CD4-positive, alpha-beta T cell treated with Interleukin-4 for 1 hour (primary cell): ENCODE measurements at places on chromosomes 2 and 18.
A peak's percentile ranks its signal among the peaks of the same experiment; 100 is the strongest.

DNA sequence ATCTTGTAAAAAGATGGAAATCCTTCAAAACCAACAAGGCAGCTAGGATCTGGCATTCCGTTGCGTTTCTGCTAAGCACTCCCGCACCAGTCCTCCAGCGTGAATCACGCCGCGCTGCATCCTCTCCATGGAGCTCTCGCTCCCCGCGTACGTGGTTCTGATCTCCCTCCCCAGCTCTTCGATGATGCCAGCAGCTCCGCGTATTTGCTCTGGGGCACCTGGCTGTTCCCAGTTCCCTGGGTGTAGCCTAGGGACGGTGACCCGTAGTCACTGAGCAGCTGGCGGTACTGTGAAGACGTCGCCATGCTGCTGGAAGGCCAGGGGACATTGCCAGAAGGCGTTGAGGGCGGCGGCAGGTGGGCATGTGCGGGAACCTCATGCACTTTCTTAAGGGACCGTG lies 407.5 kb downstream of the RNF144A start:
- no peak for DNase-seq

DNA sequence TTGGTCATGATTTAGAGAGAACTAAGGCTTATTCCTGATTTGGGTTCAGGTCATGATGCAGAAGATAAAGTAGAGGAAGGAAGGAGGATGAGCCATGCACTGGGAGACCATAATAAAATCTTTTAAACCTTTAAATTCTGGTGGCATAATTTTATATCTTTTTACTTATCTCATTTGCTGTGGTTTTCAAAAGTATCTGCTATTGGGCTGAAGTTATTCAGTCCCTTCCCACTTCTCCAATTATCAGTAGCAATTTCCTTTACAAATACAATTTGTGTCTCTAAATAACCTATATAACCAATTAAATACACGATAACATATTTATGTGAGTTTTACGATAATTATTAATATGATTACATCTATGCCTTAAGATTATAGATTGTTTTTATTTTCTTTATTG lies 194.8 kb upstream of the SLC8A1 start:
- no peak for DNase-seq

- no peak for DNase-seq
These were observed 293.7 kb upstream of the RND3 start for GRCh38 chr2:150781142-150781541.

- DNase-seq, result no peak
These were observed 111.7 kb upstream of the GPC1 start for GRCh38 chr2:240323601-240324291.

DNA sequence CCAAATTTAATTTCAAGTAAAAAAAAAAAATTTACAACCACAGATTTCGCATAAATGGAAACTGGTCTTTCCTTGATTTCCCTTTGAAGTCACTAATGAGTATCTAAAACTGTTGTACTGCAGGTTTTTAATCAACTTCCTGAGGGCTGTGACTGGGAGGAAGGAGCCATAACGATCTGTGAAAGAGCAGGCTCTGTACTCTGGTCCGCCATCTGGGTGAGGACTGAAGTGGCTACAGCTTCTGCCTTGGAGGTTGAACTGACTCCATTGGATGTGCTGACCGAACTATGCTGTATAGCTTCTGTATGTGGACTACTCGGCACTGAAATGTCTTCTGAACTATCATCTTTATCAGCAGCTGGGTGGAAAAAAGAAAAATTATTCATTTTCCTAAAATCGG lies 69.3 kb upstream of the CHN1 start:
- no peak for DNase-seq

DNA sequence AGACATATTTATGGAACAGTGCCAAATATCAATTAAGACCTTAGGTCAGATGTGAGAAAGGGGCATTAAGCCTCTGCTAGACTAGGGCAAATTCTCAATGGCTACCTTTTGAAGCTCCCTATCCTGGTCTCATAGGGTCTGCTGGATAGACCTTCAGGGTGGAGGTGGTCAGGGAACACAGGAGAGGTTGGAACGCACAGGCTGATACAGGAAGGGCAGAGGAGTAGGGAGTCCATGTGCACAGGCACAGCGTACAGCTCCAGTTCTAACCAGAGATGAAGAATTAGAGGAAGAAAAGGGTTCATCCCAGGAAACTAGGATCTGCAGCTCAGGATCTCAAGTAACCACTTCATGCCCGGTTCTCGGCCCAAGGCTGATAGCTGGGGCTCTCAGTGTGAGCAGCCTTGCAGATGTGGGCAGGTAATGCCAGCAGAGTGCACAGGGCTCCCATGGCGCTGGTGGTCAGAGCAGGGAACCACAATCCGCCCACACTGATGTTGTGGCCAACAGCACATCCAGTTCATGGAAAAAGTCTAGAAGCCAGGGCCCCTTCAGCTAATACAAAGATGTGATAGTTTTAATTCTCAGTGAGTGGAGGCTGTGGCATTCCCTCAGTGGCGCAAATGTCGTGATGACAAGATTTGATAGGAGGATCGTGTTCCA lies 3.4 kb upstream of the EVA1A start:
- no peak for DNase-seq

DNA sequence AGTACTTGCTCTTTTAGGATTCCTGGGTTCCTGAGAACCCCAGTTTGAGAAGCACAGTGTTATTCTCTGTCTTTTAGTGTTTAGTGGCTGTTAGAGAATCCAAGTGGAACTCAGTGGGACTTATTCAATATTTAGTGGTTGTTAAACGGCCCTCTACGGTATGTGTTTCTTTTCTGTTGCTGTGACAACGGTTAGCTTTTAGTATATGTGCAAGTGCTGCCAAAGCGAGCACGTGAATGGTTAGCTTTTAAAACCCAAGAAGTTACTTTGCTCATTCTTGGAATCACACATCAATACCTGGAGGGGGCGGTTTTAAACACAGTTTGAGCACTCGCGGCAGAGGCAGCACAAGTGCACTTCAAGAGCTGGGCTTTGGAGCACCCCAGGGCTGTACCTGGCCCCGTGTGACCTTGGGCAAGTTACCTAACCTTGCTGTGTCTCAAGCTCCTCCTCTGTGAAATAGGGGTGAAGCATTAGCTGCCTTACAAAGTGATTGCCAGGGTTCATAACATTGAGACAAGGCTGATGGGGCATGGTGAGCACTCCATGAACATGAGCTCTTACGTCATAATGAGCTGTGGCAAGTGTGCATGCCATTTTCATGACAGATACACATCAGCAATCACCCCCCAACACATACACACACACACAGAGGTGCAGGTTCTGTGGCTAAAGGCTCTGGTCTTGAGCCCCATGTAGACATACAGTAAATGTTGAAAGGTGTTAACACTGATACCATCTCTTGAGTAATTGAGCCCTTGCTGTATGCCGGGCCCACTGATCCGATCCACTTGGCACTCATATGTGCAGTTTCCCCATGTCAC lies 234.1 kb downstream of the ALPK2 start:
- no peak for DNase-seq

DNA sequence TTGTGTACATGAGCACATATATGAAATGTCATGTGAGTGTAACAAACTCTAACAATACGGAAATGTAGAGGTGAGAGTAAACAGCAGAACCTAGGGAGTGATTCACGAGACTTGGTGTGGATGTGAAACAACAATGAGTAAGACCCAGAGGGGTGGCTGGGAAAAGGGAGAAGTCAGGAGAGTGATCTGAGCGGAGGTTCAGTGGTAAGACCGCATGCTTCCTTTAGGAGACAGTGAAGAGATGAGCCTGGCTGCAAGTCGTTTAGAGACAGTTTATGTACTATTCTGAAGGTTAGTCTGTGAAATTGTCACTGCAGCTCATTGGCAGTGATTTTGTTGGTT lies 150.6 kb downstream of the PRPF40A start:
- peak; percentile 2 for DNase-seq

- no peak for DNase-seq
These were observed 19.1 kb downstream of the LPIN1 start for GRCh38 chr2:11765501-11765900.

- no peak for DNase-seq
These were observed at the start of gene GALNT5 for GRCh38 chr2:157257312-157258252. TSS of gene GALNT5 (plus strand) at chr2:157257705. CDS start at chr2:157258083, 378 bp downstream.

- no peak for DNase-seq
These were observed 469.4 kb downstream of the DLGAP1 start for GRCh38 chr18:3985664-3986063.

DNA sequence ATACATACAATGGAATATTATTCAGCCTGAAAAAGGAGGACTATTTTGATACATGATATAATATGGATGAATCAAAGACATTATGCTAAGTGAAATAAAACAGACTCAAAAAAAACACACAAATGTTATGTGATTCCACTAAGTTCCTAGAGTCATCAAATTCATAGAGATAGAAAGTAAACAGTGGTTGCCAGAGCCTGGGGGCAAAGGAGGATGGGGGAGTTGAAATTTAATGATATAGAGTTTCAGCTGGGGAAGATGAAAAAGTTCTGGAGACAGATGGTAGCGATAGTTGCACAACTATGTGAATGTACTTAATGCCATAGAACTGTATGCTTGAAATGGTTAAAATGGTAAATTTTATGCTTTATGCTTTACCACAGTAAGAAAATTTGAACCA lies 119.7 kb downstream of the METTL4 start:
- no peak for DNase-seq

DNA sequence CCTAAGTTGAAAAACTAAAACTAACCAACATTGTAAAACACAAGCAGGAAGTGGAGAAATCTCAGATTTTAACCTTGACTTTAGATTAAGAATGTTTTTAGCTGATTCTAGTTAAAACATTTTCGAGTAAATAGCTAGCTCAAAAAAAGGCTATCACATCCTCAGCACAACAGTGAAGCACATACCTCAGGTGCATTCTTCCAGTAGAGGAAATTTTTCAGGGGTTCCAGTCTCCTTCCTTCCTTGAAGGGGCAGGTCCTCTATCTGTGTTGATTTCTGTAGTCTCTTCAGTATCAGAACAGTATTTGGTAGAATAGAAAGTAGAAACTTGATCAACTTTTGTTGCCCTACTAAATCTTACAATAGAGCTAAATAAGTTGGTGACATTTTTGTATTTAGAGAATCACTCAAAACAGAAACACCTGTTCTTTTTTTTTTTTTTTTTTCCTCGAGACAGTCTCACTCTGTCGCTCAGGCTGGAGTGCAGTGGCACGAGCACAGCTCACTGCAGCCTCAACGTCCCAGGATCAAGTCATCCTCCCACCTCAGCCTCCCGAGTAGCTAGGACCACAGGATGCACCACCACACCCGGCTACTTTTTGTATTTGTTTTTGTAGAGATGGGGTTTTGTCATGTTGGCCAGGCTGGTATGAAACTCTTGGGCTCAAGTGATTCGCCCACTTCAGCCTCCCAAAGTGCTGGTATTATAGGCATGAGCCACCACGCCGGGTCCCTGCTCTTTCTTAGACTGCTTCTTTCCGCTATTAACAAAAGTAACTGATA lies 6.9 kb upstream of the GPR155 start:
- no peak for DNase-seq

DNA sequence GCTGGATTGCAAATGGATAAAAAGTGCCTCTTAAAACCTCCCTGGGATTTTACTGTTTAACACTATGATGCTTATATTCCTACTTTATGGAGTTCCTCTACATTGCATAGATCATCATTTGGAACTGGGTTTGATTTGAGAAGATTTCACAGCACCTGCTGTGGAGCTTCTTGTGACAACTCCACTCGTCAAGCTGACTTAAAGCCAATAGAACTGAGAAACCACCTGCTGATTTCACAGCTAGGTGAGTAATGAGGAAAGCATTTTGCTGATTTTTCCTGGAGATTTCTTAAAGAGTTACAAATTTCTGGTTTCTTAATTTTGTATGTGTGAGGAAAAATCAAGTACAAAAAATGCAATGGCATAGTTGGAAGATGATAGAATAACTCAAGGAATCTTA lies 739.1 kb upstream of the LRRTM1 start:
- DNase-seq, result no peak

- DNase-seq, result peak; percentile 78
These were observed 50.7 kb downstream of the LBH start for GRCh38 chr2:30282081-30282480.

GRCh38 chr2:12335131-12335530 lies 381.6 kb upstream of the TRIB2 start:
- no peak for DNase-seq

- no peak for DNase-seq
These were observed 39.8 kb upstream of the TMEM163 start for GRCh38 chr2:134758633-134759032.

- no peak for DNase-seq
These were observed 51.2 kb upstream of the LYPD6B start for GRCh38 chr2:148987286-148987685.

GRCh38 chr2:197265036-197265435 lies 45.5 kb downstream of the ANKRD44 start:
- no peak for DNase-seq

DNA sequence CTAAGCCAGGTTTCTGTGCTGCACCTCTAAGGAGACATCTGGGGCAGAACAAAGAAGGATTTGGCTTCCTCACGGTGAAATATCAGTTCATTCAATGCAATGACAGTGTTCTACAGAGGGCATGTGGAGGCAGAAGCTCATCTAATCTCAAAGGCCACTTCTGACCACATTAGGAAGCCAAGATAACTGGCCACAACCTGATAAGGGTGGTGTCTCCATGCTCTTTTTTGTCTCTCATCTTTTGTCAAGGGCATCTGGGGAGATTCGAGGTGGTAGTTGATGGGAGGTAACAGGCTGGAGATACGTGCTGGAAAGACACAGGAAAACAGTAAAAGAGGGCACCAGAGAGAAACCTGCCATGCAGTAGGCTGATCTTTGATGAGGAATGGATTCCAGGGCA lies 303.9 kb downstream of the LRATD1 start:
- DNase-seq, result no peak

DNA sequence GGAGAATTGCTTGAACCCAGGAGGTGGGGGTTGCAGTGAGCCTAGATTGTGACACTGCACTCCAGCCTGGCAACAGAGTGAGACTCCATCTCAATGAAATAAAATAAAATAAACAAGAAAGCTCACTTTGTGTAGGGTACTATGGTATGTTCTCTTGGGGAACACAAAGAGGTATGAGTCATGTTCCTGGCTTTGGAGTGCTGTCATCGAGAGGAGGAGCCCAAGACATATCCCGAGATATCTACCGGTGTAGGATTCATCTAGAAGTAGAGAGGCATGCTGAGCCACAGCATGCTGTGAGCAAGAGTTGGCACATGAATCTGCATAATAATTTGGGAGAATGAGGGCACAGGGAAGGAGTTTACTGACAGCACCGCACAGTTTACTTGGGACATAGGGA lies 244.9 kb upstream of the EPHA4 start:
- no peak for DNase-seq

- no peak for DNase-seq
These were observed 632.4 kb downstream of the NYAP2 start for GRCh38 chr2:226031647-226032501.

GRCh38 chr2:27931361-27931950 lies 40.9 kb downstream of the BABAM2 start:
- DNase-seq, result no peak

- DNase-seq, result no peak
These were observed 3.2 kb upstream of the EHD3 start for GRCh38 chr2:31230751-31231150.

DNA sequence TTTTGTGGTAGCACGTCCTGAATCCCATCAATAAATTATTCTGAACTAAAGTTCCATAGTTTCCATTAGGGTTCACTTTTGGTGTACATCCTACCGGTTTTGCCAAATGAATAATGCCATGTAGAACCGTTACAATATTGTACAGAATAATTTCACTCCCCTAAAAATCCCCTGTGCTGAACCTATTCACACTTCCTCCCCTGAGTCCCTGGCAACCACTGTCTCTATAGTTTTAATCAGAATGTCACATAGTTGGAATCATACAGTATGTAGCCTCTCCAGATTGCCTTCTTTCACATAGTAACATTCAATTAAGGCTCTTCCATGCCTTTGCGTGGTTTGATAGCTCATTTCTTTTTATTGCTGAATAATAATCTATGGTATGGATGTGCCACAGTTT lies 9.6 kb upstream of the CASP8 start:
- DNase-seq, result no peak
